ENCODE measurements at places on chromosomes 6 and 20. TPM values are rescaled to one million over a fixed set of nuclear protein-coding genes. Genes with fewer than 3 reads are reported as not detected.

The NUDT3 gene
- 48.4 TPM for total RNA-seq

The FAM50B gene
- 7.8 TPM for total RNA-seq

The HAO1 gene
- not detected for total RNA-seq

DNA sequence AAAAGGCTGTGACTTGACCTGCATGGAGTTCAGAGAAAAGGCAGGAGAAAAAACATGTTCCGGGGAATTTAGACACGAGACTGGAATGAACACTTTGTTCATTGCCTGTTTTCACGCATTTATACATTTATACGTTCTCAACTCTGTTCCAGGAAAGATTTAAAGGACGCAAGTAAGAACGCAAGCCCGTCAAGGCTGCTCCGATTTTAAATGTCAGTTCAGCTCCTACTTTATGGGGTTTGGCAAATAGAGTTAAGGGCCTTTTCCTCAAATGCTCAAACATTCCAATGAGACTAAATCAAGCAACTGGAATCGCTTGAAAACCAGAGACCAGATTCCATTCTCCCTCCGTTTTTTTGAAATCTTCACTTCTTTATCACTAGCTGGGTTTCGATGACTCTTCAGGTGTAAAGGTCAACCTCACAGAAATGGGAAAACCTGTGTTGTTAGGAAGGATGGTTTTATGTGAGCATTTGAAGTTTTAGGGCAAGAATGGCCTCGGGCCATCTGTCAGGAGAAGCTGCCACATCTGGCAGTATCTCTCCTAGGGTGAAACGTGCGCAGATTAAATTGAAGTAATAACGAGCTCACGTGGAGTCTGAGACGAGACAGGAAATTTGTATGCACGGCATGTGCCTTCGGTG, 24.9 kb downstream of the TTLL2 start:
- H3K27ac ChIP-seq: no peak overlapping the region
- H3K27me3 ChIP-seq: peaks cover 56% of the 10 kb centered on the region
- peaks cover 5% of the 10 kb centered on the region for H3K36me3 ChIP-seq
- peaks cover 13% of the 10 kb centered on the region for H3K4me1 ChIP-seq

The TREML2 gene
- total RNA-seq: not detected

The PPP1R14C gene
- total RNA-seq: 3.6 TPM

GRCh38 chr6:25694366-25694765, 42.4 kb downstream of the SCGN start:
- H3K4me1 ChIP-seq: no peaks in the 10 kb centered on the region
- H3K36me3 ChIP-seq: no peaks in the 10 kb centered on the region
- H3K27me3 ChIP-seq: no peaks in the 10 kb centered on the region
- no peak overlapping the region for H3K27ac ChIP-seq
- H3K4me3 ChIP-seq: no peak overlapping the region

Data from Calu3 (cell line).